ENCODE measurements at places on chromosomes 3 and 15.

DNA sequence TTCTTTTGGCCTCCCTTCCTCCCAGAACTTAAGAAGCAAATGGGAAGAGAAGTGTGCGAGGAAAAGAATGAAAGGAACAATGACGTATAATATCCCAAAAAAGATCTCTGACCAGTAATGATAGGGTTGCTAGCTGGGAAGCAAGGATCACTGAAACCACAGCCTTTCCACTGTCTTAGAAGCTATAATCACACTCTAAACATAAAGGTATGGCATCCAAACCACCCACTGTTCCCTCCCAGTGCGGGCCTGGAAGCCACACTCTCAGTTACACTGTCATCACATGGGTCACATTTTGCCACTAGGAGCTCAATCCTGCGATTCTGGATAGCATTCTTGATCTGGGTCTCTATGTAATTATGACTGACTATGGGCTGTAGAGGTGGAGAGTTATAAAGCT lies 131.6 kb upstream of the HACD2 start:
- DNase-seq, result no peak

DNA sequence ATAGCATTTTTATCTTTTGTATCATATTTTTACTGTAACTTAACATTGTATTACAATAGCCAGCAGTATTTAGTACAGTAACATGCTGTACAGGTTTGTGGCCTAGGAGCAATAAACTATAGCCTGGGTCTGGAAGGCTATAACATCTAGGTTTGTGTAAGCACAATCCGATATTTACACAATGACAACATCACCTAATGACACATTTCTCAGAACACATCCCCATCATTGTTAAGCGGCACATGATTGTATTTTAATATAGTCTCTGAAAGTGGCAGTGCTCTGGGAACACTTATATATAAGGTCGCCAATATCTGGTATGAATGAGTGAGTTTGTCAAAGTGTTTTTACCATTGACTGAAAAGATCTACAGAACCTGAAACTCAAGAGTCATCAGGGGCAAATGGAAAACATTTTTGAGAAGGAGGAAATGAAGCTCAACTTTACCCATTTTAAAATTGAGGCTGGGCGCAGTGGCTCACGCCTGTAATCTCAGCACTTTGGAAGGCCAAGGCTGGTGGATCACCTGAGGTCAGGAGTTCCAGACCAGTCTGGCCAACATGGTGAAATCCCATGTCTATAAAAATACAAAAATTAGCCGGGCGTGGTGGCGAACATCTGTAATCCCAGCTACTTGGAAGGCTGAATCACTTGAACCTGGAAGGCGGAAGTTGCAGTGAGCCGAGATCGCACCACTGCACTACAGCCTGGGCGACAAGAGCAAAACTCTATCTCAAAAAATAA lies 38.8 kb upstream of the TNFSF10 start:
- DNase-seq, result no peak

DNA sequence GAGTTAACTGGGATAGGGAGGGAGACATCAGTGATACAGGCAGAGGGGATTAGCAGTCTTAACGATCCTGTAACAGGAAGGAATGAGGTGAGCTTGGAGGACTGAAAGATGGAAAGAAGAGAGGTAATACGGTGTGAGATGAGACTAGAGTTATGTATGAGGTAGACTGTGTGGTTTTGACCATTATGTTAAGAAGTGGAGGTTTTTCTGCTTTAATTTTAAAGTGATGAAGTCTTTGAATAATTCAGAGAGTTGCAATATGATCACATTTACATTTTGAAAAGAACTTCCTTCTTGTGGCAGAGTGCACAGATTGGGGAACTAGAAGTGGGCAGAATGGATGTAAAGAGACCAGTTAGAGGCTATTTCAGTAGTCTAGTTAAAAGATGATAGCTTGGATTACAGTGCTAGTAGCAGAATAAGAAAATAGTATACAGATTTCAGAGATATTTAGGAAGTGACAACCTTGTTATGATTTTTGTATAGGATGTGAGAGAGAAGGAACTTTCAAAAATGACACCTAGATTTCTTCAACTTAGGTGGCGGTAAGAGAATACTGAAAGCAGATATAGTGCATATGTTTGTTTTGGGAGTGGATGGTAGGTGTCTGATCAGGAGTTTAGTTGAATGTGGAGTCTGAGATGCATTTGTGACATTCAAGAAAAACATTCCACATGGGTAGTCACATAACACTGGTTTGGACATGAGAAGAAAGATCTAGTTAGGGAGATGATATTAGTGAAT lies 40.5 kb downstream of the STT3B start:
- no peak for DNase-seq

DNA sequence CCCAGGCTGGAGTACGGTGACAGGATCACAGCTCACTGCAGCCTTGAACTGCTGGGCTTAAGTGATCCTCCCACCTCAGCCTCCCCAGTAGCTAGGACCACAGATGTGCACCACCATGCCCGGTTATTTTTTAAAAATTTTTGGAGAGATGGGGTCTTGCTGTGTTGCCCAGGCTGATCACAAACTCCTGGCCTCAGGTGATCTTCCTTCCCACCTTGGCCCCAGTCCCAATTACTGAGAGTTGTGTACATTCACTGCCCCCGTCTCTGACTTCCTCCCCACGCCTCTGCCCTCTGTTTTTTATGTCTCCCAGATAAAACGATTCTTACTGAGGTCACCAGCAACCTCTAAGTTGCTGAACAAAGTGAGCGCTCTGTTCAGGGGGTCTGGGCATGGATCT lies 87.7 kb downstream of the LINGO1 start:
- DNase-seq, result no peak

GRCh38 chr3:123859177-123859576 lies 25.0 kb downstream of the MYLK start:
- DNase-seq, result no peak

- peak; percentile 63 for DNase-seq
These were observed 4.9 kb downstream of the HDAC11 start for GRCh38 chr3:13484851-13485590.

GRCh38 chr3:129305592-129306091 lies 27.0 kb downstream of the HMCES start:
- peak; percentile 94 for DNase-seq

DNA sequence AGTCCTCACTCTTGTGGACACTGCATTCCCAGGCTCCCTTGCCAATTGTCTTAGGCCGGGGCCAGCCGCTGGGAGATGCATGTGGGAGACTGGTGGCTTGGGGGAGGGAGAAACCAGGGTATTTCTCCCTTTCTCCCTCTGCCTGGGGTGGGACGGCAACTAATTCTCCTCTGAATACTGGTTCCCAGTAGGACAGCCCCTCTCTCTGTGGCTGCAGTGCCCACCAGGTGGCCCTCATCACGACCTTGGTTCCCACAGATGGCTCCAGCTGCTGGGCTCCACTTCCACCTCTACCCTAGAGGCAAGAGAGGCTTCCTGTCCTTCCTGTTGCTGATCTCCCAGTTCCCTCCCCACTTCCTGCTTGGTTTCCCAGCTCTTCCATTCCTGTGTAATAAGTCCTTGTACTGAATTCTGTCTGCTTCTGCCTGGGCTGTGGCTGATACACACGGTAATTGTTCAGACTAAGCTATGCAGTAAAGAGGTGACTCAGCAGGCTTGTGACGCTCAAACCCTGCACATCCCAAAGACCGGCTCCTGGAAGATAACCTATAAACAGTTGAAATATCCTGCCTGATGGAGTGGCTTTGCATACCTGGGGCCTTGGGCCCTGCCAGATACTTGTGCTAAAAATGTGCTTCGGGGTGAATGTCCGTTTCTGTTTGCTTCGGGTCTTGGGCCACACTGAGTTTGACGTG lies 20.4 kb upstream of the COPG1 start:
- peak; percentile 86 for DNase-seq

GRCh38 chr3:114356066-114356465 lies 62.2 kb downstream of the TIGIT start:
- no peak for DNase-seq

DNA sequence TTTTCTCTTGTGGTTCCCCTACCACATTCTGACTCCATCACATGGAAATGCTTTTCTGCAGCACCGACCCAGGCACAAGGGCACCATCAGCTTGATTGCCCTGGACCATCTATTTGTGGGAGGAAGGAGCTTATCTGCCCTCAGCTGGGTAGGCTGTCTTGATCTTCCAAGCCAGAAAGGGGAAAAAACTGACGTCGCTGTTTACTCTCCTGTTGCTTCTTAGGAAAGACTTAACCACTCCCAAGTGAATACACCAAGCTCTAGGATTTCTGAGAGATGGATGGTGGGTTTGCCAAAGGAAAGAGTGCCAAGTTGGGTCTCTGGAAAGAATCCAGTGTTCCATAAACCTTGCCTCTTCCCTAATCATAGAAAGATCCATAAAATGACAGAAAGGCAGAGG lies 4.0 kb downstream of the TNFAIP8L3 start:
- DNase-seq, result no peak

- DNase-seq, result peak; percentile 78
These were observed 55.0 kb downstream of the CFAP20DC start for GRCh38 chr3:58994746-58995330.

DNA sequence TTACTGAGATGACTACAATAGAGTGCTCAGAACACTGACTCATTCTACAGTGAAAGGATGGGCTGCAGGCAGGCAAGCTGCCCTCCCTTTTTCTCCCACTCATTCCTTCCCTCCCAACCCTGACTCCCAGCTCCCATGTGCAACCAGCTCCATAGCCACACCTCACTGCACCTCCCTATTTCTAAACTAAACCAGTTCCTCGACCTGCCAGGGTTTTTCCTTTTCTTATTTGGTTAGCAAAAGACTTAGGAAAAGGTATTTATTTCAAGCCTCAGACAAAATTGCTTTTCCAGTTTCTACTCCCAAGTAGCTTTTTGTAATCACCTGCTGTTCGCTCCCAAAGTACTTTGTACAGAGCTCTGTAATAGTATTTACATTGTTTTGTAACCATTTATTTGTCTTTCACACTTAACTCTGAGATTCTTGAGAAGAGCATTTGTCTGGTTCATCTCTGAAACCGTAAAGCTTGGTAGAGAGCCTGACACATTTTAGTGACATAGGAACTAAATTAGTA lies 2.2 kb downstream of the AADAC start:
- peak; percentile 68 for DNase-seq

DNA sequence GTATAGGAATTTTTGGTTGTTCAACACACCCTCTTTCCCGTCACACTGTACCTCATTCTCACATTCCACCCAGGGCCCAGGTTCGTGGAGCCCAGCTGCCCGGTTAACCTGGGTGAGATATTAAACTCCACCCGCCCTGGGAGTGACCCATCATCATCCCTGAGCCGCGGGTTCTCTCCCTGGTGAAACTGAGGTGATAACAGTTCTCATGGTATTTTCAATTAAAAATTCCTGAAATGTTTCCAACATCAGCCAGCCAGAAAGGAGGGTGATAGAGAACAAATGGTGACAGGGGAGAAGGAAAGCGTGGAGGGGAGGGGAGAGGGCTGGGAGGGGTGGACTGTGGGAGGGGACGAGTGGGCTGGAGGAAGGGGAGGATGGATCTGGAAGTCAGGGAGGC lies 148.8 kb downstream of the ALDH1A2 start:
- no peak for DNase-seq

DNA sequence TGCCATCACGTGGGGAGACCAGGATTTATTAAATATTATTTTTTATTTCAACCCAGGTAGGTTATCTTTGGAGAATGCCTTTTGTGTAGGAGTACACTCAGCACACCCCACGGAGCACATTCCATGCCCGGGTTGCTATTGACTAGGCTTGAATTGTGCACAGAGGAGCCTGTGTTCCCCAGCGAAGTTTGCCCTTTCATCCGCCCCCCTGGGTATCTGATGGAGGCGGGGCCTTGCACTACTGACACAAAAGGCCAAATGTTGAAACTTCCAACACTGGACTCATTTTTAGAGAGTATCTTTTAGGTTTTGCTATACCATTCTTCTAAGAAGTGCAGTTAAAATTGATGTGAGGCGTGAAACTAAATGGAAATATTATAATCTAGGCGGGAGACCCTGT lies 39.3 kb upstream of the PPP4R2 start:
- no peak for DNase-seq

DNA sequence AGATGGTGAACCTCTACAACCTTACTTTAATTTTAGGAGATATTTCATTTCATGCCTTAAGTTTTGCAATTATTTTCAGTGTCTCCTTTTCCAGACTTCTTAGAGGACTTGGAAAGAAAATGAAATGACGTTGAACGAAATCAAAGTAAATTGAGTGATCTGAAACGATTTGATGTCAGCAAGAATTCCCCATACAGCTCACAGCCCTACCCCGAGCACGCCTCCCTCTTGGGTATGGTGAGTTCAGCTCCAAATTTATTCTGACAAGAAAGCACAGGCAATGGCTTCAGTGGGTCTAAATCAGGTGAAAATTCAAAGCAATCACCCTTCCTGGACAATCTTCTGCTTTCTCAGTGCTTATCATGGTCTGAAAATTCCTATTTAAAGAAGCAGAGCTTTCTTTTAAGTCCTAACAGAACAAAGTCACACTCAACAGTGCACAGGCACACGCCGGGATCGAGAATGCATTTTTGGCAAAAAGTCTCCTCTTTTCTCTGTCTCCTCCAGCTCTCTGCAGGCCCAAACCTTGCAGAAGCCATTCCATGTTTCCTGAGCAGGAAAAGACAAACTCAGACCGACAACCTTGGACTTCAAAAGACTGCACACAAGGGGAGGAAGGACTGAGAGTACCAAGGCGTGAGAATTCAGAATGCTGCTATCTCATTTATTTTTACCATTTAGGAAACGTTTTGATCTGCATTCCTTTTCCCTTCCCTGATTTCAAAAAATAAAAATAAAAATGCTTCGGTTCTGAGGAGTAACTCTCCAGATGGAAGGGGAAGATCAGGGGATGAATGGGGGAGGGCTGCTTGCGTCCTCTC lies 72.0 kb downstream of the CCNL1 start:
- peak; percentile 16 for DNase-seq

GRCh38 chr15:71362987-71363968 lies 248.0 kb downstream of the THSD4 start:
- no peak for DNase-seq

DNA sequence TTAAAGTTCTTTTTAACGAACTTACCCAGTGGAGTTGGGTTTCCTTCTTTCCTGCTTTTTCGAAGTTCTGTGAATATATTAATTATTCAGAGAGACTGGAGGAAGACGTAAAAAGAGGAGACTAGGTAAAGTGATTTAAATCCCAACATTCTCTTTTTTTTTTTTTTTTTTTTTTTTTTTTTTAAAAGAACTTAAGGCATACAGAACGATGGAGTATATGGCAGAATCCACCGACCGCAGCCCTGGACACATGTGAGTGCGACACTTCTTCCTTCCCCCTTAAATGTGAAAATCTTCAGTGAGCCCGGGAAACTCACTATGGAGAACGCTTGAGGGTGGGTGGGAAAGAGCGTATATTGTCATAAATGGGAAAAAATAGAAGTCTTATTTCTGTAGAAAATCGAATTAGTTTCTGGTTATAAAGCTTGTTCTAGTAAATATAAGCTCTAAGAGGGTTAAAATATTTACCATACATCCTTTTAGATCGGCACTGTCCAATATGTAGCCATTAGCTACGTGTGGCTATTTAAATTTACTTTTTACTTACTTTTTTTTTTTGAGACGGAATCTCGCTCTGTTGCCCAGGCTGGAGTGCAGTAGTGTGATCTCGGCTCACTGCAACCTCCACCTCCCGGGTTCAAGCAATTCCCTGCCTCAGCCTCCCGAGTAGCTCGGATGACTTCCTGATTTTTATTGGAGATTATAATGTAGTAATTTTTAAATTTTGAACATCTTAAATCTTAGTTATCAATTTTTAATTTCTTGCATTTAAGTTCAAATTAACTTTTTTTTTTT lies 892 bp downstream of the NMD3 start:
- peak; percentile 25 for DNase-seq

- no peak for DNase-seq
These were observed 15.0 kb downstream of the TIGIT start for GRCh38 chr3:114308830-114309229.
